ENCODE measurements at places on chromosomes 1 and 21. TPM values are rescaled to one million over a fixed set of nuclear protein-coding genes. Genes with fewer than 3 reads are reported as not detected.

Gene ARHGAP29
- 0.60 TPM for total RNA-seq

Gene CFHR4
- not detected for total RNA-seq

DNA sequence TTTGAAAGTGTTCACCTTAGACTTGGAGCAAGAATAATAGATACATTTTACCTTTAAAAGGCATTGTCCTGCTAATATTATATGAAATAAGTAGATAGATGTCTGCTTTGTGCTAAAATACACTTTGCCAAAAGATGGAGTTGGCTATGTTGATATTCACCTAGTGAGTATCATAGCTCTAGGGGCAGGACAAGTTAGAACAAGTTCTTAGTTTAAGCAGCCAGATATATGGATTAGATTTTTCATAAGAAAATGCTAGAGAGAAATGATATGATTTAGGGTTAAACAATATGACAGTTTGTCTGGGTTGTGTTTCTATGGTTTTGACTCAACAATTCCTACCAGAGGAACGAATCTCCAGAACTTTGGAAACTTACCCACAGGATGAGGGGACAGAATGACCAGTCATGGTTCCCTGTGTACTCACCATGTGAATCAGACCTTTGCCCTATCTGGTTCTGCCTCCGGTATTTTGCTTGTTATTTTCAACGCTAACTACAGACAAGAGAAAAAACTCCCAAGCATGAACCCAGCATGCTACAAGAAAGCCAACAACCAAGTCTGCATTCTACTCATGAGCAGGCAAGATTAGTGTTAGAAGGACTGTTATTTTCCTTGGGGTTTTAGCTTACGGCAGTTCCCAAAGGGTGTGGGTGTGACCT is 1.7 kb downstream of the F5 start:
- no peak for ATAC-seq

GRCh38 chr1:59474496-59474895 is 177.6 kb downstream of the FGGY start:
- no peak for ATAC-seq

GRCh38 chr1:53590531-53591515 is 131.6 kb downstream of the DMRTB1 start:
- no peak for ATAC-seq

Measured in motor neuron (in vitro differentiated cells).